ENCODE measurements at places on chromosomes 11 and 22.

DNA sequence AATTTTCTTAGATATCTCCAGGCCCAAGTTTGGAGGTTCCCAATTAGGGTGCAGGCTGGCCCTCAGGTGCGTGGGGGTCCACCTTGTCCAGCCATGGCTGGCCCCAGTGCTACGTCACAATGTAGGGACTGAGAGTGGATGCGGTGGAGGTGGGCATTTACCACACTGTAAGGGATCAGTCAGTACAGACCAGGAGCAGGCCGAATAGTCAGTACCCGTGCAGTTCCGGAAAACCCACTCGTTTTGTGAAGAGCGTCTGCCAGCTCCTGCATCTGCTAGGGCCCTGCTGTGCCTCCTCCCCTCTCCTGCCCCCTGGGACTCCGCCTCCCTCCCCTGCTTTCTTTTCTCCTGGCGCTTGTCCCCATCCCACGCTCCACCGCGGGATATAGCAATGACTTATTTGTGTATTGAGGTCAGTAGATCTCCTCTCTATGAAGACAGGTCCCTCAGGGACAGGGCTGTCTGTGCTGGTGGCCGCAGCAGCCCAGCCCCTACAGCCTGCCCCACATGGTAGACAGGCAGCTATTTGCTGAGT lies 50.4 kb upstream of the SEPTIN5 start:
- no peak for DNase-seq

GRCh38 chr11:109153836-109154235 lies 268.2 kb upstream of the C11orf87 start:
- DNase-seq: no peak

DNA sequence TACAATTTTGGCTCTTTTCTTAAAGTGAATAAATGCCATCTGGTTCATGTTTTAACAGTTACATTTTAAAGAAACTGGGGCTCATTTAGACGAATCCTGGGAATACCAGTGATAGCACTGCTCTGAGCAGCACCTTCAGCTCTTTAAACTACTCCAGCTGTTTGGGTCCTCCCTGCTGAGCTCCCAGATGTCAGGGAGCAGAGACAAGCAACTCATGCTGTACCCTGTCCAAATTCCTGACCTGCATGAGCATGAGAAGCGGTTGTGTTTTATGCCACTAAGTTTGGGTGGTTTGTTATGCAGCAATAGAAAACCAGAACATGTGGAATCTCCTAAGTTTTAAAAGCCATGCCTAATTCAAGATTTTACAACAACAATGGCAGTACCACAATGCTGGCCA lies 90.0 kb downstream of the FDX1 start:
- DNase-seq: no peak

DNA sequence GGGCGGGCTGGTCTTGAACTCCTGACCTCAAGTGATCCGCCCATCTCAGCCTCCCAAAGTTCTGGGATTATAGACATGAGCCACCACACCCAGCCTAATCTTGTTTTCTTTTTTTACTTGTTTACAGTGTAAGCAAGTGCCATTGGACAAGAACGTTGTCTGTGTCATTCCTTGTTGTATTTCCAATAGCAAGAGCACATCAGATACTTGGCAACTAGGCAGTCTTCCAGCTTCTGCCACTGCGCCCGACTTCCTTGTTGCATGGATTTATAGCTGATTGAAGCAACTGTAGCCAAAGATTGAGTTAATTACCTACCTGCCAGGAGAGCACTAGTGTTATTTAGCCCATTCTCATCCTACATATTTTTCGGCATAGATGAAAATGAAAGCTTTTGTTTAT lies 3.1 kb upstream of the SGSM3 start:
- DNase-seq: no peak

GRCh38 chr11:130814440-130815096 lies 101.7 kb downstream of the SNX19 start:
- DNase-seq: no peak

- DNase-seq: no peak
Observed at GRCh38 chr11:111438168-111438567, 59.1 kb upstream of the POU2AF1 start.

- no peak for DNase-seq
Observed at GRCh38 chr11:123545726-123546270, 108.6 kb downstream of the SCN3B start.

DNA sequence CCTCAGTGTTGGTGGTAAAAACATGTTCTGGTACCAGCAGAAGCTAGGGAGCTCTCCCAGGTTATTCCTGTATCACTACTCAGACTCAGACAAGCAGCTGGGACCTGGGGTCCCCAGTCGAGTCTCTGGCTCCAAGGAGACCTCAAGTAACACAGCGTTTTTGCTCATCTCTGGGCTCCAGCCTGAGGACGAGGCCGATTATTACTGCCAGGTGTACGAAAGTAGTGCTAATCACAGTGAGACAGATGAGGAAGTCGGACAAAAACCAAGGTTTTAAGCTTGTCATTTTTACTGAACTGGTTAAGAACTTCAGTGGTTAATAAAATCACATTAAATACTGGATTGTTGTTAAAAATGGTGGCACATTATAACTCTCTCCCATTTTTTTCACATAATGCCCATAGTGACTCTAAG lies 42.6 kb upstream of the VPREB1 start:
- no peak for DNase-seq

- no peak for DNase-seq
Observed at GRCh38 chr11:68750195-68751003, 921 bp downstream of the TESMIN start.

DNA sequence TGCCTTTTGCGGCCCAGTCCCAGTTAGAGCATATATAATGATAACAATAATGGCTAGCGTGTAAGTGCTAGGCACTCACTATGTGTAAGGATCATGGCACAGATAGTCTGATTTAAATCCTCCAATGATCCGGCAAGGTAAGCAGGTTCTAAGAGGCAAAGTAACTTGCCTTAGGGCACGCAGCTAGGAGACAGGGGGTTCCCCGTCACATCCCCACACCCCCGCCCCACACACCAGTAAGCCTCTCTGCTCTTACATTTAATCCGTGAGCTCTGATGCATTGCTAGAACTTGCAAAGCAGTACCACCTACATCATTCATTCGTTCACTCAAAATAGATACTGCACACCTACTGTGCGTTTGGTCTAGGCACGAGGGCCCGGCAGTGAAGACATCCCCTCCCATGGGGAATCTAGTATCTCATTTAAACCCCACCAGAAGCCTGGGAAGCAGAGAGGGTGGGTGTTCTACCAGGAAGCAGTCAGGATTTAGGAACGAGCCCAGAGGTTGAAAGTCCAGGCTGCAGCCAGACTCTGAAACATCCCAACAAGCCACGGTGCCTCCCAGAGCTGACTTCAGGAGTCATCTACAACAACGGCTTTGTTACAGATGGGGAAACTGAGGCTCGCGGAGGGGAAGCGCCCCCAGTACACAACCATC lies 20.6 kb downstream of the TMPRSS6 start:
- DNase-seq: no peak

DNA sequence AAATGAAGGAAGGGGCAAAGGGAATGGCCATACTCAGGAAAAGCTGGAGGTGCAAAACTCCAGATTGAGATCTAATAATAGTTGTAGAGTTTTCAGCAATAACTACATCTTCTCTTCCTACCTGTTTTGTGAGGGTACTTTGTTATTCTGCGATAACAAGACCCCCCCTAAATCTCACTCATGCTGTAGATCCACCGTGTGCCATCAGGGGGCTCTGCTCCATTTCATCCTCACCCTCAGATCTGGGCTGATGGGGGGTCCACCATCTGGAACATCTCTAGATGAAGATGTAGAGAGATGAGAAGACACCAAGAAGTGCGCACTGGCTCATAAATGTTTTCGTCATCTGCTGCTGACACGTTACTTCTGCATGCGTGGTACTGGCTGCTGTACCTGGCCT lies 135.9 kb upstream of the KIRREL3 start:
- DNase-seq: no peak

DNA sequence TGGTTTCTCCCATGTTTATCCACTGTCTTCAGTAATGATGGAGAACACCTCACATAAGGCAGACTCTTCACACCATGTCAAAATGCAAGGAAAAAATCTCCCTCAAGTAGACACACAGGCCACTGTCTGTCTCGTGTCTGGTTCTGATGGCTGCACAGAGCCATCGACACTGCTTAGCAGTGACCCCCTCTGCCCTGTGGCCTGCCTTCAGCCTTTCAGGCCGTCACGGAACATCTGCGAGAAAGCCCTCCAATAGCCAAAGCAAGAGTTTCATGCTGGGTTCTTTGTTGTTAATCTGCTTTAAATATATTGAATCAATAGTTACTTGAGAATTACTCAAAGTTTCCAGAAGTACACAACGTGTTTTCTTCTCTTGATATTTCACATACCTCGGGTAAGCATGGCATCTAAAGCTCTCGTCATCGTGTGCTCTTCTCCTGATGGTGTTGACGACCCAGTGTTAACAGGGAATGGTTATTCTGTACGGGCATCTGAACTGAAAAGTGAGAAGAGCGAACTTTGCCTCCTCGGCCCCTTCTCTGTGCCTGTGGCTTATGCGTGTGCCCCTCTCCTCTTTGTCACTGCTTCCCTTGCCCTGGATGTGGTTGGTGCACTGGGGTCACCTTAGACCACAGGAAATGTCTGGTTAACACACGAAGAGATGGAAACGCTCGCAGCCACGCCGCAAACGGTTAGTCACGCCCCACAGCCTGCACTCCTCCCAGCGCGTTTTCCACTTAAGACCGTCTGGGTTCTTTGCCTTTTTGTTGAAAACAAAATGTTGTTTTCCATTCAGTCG lies 33.4 kb upstream of the CTTN start:
- DNase-seq: no peak

- DNase-seq: no peak
Observed at GRCh38 chr11:94728541-94728940, 39.6 kb upstream of the AMOTL1 start.

DNA sequence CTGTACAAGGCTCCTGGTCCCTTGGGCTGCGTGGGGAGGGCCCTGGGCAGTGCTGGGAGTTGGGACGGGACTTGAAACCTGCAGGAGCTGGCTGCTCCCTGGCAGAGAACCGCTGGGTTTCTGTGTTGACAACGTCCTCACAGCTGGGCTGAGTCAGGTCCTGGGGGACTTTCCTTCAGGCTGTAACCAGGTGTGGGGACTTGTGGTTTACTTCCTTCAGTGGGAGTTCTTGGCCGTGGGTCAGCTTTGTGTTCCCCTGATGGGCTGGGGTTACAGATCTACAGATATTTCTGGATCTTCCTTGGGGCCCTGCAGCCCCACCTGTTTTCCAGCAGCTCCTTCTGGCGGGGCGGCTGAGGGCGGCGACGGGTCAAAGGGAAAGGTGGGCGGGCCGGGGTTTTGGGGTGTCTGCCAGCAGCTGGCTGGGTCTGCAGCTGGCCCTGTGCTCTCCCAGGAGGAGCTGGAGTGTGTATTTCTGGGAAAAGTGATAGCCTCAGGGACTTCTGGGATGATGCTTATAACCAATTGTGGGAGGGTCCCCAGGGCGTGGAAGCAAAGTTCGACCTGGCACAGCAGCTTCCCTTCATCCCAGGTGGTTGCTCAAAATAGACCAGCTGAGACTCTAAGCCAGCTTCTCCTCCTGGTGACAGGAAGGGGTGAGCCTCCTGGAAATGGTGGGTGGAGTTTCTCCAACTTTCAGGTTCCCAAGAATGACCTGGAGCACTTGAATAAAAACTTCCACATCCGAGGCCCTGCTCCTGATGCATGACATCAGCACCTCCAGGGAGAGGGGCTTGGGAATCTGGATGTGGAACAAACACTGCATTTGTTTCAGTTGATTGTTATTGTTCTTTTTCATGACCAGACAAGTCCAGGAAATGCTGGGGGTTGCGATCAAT lies 19.1 kb downstream of the ST14 start:
- no peak for DNase-seq

- DNase-seq: no peak
Observed at GRCh38 chr11:131979364-131979763, 608.9 kb downstream of the NTM start.

GRCh38 chr11:2269601-2270321 lies 627 bp downstream of the ASCL2 start:
- DNase-seq: no peak

DNA sequence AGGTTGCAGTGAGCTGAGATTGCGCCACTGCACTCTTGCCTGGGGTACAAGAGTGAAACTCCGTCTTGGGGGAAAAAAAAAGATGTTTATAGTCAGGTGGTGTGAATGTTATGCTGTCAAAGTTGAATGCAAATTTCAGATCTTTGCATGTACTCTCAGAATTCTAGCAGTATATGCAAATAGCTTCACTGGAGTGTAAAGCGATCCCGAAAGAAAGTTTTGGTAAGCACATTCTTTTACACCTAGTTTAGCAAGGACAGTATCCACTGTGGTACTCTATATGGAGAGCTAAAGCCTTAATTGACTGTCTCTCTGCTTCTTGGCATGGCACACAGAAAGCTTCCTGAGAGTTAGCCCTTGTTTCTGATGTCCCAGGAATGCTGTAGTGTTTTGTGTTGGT lies 4.0 kb downstream of the JAM3 start:
- DNase-seq: no peak

GRCh38 chr11:103110391-103110790 lies 1.2 kb downstream of the DYNC2H1 start:
- DNase-seq: no peak

All from cortex of kidney (tissue), 1 donor.